ENCODE measurements at places on chromosomes 1 and 21. TPM values are rescaled to one million over a fixed set of nuclear protein-coding genes. Genes with fewer than 3 reads are reported as not detected.

- no peaks in the 10 kb centered on the region for H3K27me3 ChIP-seq
- no peak overlapping the region for H3K27ac ChIP-seq
- H3K4me1 ChIP-seq: peaks cover 6% of the 10 kb centered on the region
- H3K36me3 ChIP-seq: no peaks in the 10 kb centered on the region
- no peak for DNase-seq
- H3K4me3 ChIP-seq: no peak overlapping the region
These were observed 653.1 kb downstream of the LMO4 start for GRCh38 chr1:87981810-87982209.

DNA sequence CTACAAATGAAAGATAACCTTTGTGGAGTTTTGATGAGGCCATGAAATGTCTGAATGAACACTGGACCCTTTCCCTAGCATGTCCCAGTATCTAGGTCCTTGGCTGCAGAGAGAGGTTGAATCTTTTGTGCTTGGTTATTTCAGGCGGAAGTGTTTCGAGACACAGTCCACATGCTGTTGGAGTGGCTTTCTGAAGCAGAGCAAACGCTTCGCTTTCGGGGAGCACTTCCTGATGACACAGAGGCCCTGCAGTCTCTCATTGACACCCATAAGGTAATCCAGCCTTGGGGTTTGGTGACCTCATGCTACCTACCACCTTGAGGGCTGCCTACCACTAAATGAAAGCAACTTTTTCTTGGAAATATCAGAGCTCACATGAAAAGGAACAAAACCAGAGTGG lies 38.9 kb upstream of the BMP8A start:
- H3K4me3 ChIP-seq: no peak overlapping the region
- peaks cover 12% of the 10 kb centered on the region for H3K27me3 ChIP-seq
- no peaks in the 10 kb centered on the region for H3K4me1 ChIP-seq
- DNase-seq: no peak
- no peak overlapping the region for H3K27ac ChIP-seq

- no peak overlapping the region for H3K4me3 ChIP-seq
- no peaks in the 10 kb centered on the region for H3K4me1 ChIP-seq
- no peaks in the 10 kb centered on the region for H3K27me3 ChIP-seq
These were observed 12.5 kb upstream of the LPGAT1 start for GRCh38 chr1:211843018-211843417.

RGS8 gene
- total RNA-seq: 3.5 TPM

USH2A gene
- not detected for total RNA-seq

ZSWIM5 gene
- total RNA-seq: 23.6 TPM
